AML-193 (cell line): ENCODE measurements at places on chromosomes 2 and 18.

DNA sequence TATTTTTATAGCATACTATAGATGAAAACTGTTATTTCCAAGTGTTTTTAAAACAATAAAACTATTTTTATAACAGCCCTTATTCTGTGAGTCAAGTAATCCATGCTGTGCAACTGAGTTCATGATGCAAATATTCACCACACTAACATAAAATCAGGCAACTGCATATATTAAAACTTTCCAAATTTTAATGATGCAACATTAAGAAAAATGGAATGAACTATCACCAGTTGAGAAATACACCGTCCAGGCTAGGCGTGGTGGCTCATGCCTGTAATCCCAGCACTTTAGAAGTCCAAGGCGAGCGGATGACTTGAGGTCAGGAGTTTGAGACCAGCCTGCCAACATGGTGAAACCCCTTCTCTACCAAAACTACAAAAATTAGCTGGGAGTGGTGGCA lies 114.5 kb downstream of the CDH2 start:
- no peak for DNase-seq

- DNase-seq: no peak
Measured at GRCh38 chr2:176443946-176444345, 174.7 kb downstream of the MTX2 start.

DNA sequence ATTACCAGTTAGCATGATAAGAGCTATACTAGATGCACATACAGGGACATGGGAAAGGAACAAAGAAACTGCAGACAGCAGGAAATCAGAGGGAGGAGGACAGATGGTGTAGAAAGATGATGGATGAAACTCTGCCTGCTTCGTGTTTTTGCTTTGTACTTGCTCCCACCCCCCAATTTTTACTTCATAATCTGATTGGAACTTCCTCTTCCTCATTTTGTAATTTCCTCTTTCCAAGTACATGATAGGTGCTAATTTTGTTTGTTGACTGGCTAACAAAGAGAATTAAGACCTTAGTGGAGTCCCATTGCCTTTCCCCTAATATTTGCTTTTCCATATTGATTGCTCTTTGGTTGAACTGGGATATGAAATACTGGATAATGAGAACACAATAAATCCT lies 76.0 kb upstream of the PELI1 start:
- peak; percentile 63 for DNase-seq

DNA sequence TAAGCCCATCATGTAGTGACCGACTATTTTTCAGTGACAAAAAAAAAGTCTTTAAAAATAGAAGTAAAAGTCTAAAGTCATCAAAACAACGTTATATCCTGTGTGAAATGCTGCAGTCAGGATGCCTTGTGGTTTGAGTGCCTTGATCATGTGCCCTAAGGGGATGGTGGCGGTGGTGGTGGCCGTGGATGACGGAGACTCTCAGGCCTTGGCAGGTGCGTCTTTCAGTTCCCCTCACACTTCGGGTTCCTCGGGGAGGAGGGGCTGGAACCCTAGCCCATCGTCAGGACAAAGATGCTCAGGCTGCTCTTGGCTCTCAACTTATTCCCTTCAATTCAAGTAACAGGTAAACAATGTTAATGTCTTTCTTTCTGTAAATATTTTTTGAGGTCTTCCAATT lies at the start of gene CD28:
TSS of gene CD28 (plus strand) at position 237 of the 400 bp plus-strand sequence. CDS start at position 295, 58 bp downstream.
- no peak for DNase-seq

- DNase-seq: no peak
Measured at GRCh38 chr18:75162467-75162866, 46.5 kb downstream of the PTGR3 start.

DNA sequence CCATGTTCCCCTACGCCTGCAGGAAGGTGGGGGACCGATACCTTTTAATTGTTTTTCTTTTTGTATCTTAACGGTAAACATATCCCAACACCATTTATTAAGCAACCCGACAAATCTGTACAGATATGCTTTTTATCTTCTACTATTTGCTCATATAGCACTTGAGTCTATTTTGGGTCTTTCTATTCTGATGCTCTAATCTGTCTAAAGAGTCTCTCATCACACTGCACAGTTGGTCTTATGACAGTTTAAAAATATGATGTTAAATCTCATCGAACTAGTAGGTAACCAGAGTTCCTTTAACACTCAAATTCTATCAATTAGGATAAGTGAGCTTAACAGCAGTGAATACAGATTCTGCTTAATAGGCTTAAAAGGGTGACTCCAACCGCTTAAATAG lies 111.6 kb downstream of the SOCS6 start:
- no peak for DNase-seq

GRCh38 chr2:138502255-138503086 lies 901 bp downstream of the SPOPL start:
- DNase-seq: peak; percentile 34

DNA sequence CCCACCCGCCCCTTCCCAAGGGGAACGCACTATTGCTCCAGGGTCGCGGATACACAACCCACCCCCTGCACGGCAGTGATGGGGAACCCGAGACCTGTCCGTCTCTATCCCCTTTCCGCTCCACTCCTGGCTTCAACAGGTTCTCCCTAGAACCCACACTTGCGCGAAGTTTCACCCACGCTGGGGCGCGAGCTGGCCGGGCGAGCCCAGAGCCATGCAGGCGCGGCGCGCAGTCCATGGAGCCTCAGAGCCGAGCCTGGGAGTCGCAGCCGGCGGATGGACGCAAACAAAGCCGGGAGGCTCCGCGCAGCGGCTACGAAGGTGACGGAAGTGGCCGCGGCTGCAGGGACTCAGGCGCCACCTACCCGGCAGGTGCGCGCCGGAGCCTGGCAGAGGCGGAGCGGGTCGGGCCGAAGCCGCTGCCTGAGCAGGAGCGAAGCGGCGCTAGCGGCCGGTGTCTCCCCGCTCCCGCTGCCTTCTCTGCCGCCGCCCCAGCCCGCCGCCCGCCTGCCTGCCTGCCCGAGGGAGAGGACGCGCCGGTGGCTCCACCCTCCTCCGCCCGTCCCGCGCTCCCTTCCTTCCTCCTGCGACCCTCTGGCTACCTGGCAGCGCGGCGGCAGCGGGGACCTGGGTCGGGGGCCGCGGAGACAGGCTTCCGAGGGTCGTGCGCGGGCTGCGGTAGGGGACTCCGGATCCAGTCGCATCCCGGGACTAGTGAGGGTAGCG lies 14.0 kb downstream of the ALPG start:
- DNase-seq: no peak

- DNase-seq: no peak
Measured at GRCh38 chr18:37122877-37123276, 293.9 kb downstream of the KIAA1328 start.

DNA sequence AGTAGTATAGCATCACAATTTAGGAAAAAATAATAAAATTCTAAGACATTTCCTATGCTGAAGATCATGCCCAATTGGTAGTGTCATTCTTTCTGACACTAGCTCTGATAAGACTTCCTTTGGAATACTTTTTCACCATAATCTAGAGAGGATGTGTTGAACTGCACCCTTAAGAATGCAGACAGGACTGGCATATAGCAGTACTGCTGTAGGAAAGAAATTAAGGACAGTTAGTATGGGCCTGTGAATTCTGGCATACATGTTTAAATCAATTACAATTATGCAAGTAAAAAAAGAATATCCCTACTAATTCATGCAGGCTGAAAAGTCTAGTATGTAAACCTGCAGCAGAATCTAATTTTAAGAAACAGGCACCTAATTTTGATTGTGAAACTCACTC lies 15.4 kb downstream of the SF3B1 start:
- no peak for DNase-seq
